ENCODE measurements at places on chromosomes 7 and 10. TPM values are rescaled to one million over a fixed set of nuclear protein-coding genes. Genes with fewer than 3 reads are reported as not detected.

ENKUR gene
- 0.11 TPM for total RNA-seq

CALN1 gene
- not detected for total RNA-seq

GARIN1A gene
- 0.33 TPM for total RNA-seq

TMEM196 gene
- not detected for total RNA-seq

HOXA6 gene
- 1.7 TPM for total RNA-seq

GPR146 gene
- 2.7 TPM for total RNA-seq

SERPINE1 gene
- total RNA-seq, result 462 TPM

TMEM209 gene
- total RNA-seq, result 10.0 TPM

SPAG6 gene
- 0.11 TPM for total RNA-seq

CRPPA gene
- total RNA-seq, result 1.3 TPM

All from uterine smooth muscle cell (primary cell).